ENCODE measurements at places on chromosomes 7 and 10.

DNA sequence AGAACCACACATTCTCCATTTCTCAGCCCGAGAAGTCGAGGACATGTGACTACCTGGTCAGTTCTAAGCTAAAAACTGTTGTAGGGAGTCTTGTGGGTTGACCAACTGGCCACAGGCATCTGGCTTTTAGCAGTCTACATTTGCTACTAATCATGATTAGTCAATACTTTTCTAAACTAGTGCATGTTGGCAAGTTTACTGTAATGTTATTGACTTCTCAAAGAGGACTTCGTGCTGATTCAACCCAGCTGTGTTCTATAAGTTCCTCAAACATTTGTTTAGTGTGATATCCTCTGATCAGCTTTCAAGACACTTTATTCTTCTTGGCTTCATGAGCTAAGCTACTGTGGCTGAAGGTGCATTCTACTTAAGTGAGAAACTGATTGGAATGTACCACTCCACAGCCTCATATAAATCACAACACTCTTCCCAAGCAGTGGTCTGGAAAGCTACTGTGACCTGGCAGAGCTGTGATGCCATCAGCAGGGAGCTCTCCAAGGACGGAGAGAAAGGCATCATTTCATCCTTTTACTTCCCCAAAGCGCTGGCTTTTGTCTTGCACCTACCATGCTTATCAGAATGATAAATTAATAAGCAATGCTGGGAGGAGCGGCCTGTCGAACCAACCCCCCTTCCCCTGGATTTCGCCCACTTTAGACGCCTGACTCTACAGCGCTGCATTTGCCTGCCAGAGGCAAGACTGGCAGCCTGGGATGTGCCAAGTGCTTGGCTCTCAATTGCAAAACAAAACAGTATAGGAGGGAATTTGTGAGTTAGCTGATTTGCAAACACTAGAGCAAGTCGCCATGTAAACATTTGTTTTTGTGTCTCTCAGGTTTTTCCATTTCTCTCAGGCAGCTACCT is 206.7 kb upstream of the PLXNA4 start:
- DNase-seq, result no peak

DNA sequence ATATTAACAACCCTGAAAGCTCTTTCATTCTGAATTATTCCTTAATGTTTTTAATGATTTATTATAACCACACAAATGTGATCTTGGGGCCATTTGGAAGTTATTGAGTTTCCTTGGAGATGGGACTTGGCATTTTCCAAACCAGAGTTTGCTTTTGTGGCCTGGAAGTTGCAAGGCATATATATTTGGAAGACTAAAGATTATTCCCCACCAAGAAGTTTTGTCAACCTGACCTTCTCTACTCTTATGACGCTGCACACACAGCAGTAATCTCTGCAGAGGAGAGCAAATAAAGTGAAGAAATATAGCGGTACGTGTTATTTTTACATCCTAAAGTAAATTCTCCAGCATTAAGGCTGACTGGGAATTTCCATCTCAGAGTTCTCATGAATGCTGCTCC is 397.0 kb downstream of the LRMDA start:
- DNase-seq, result no peak

DNA sequence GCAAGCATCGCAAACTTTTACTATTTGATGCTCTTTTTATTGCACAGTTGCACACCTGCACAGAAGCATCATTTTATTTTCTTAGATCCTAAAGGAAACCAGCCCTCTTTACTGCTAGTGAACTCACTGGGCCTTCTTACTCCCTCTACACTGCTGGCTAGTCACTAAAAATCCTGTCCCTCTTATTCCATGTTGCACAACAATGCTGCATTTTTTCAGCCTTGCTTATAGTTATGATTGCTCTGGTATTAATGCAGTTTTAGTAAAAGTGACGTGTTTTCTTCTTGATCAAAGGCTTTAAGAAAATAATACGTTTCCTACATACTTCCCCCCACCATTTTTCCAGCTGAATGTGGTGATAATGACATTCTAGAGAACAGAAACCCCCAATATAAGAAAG is 132.9 kb upstream of the FAM3C start:
- no peak for DNase-seq

GRCh38 chr10:70193391-70193844 is 23.1 kb upstream of the SAR1A start:
- DNase-seq, result no peak

DNA sequence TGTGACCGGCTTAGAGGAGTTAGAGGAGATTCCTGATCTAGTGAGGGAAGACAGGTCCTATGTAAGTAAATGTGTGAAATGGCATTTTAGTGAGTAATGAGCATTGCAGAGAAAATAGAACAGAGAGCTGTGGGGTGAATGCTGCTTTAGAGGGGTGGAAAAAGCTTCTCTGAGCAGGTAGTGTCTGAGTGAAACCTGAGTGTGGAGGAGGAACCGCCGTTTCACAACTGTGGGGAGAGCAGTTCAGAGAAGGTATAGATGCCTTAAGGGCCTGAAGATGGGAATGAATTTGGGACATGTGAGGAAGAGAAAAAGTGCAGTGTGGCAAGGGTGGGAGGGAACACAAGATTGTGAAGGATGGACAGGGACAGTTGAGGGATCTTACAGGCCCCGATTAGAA is 21.6 kb downstream of the FBH1 start:
- DNase-seq, result no peak

- DNase-seq, result no peak
Measured at GRCh38 chr10:33162248-33162575, 172.3 kb downstream of the NRP1 start.

- no peak for DNase-seq
Measured at GRCh38 chr10:30493609-30494530, 59.9 kb downstream of the MAP3K8 start.

- DNase-seq, result no peak
Measured at GRCh38 chr10:78830062-78830975, 238.4 kb upstream of the ZMIZ1 start.

GRCh38 chr10:2284071-2284470 is 546.7 kb upstream of the ADARB2 start:
- no peak for DNase-seq

DNA sequence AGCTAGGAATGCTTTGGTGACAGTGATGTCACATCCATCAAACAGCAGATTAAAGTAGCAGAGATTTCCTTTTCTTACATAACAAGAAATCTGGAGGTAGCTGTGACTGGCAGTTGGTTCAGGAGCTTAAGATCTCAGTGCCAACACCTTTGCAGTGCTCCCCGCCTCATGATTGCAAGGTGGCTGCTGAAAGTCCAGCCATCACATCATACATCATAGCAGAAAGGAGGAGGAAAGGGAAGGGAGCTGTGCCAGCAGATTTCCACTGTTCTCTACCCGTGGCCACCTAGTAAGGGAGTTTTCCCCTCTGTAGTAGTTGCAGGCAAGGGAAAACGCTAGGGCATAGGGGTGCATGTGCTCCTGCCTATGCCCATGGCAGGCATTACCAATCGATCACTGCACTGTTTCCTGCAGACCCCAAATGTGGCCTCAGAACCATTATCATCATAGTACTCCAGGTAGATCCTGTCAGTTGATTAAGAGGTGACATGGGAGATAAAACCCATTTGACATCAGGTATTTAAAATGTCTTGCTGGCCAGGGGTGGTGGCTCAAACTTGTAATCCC is 57.9 kb upstream of the GTF2IRD1 start:
- no peak for DNase-seq

DNA sequence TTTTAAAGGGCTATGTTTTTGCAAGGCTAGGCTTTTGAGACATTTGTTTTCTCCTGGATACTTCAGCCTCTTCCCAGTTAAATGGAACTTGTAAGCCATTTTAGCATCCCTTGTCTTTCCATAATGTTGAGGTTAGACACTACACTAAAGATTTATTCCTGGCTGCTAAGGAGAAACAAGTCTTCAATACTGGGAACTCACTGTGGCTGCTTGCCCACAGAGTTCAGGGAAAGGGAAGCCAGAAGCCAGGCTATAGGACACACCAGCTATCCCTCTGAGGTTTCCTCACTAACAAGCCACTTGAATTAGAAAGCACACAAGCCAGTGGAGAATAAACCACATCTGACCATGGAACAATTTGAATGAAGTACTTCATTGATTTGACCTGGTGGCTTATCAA is 421.7 kb upstream of the CHRM2 start:
- DNase-seq, result no peak

- DNase-seq, result peak; percentile 86
Measured at GRCh38 chr7:157612664-157613561, 276.1 kb downstream of the DNAJB6 start.

GRCh38 chr10:18449611-18450026 is 201.8 kb downstream of the NSUN6 start:
- DNase-seq, result no peak

DNA sequence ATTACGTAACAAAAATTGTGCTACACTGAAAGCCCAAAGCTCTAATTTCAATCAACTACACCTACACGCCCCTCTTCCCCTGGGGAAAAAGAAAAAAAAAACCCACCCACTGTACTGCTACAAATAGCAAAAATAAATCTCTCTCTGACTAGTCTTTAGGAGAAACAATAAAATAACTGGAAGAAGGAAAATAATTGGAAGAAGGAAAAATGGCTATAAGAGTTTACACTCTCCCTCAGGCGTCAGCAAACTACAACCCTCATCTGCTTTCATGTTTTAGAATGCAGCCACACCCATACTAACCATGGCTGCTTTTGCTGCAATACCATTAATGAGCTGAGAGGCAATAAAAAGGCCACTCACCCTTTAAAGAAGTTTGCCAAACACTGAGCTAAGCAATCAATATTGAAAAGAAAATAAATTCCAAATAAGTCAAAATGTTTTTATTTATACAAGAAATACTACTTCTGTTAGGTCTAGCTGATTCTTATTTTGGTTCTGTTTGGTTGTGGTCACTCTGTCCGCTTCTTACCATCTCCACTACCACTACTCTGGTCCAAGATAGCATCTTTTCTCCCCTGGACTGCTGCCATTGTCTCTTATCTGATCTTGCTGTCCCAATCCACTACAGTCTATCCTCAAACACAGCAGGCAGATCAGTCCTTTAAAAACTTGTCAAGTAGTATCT is 3.8 kb downstream of the MINDY3 start:
- DNase-seq, result no peak

GRCh38 chr7:123624527-123625183 is 23.0 kb downstream of the ASB15 start:
- peak; percentile 45 for DNase-seq

DNA sequence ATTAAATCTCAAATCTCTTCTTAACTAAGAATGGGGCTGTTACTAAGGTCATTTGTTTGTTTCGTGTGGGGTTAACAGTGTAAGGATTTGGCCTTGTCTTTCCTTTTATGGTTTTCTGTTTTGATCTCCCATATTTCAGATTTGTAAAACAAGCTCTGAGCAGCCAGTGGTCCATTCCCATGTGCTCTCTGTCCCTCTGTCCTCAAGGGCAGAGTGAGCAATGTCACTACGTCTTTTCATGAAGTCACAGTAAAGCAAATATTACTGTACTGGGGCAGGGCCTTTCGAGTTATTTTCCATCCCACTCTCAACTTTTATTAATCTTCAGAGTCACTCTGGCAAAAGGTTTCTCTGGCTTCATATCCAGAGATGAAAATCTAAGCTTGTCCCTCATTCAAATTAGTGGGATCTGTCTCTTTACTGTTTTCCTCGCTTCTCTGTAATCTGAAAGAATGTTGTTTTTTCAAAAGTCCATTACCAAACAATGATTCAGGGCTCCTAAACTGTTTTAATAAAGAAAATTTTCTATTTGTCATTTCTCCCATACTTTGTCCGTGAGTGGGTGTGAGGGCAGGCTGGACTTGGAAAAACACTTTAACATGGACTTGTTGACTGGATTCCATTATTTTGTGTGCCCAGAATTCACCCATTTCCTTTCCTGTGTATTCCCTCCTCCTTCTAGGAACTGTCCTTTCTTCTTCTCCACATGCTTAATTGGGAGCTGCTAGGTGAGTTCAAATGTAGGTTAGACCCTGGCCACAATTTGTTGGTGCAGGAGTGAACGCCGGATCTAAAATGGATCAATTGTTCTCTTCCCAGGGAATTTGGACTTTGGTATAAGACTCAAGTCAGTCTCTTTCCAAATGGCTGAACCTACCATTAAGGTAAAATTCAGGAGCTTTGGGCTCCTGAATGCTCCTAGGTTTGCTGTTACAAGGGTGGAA is 42.1 kb upstream of the NAMPT start:
- DNase-seq, result no peak

DNA sequence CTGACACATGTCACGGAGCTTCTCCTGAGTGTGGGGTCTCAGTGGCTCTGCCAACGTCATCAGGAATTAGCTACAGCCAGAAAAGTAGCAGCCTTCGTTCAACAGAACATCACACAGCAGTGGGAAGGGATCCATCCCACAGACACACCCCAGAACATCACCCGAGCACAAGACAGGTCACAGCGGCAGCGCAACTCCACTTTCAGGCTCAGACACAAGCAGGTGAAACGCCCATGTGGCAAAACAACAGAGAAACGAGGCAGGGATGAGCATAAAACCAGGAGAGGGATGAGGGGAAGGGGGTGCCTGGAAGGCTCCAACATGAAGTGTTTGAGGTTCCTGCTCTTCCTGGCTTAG is 44.8 kb downstream of the CAMK2B start:
- no peak for DNase-seq

DNA sequence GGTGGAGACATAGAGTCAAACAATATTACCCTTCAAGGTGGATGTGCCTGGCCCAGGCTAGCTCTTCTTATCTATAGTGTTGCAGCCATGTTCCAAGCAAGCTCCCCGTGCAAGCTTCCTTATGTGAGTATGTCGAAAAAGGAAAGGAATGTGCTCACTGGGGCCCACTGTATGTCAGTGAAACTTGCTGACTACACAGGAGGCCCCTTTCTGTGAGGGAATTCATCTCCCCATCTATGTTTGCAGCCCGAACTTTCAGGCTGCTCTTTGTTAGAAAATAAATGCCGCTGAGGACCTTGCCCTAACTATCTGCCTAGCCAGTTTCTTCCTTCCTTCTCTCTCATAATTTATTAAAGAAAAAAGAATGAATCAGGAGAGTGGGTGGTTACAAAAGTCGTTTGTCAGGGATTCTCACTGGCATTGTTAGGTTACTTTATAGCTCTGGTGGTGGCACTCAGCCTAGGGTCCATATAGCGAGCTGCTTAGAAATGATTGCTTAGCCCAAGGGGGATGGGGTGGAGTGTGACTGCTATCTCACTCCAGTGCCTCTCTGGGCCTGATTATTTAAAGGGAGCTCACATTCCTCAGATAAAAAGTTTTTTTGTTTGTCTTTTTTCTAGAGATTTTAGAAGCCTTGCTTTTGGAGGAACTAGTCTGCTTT is 302.1 kb downstream of the ABCA13 start:
- DNase-seq, result no peak

GRCh38 chr10:60186315-60187071 is 203.2 kb downstream of the ANK3 start:
- no peak for DNase-seq

DNA sequence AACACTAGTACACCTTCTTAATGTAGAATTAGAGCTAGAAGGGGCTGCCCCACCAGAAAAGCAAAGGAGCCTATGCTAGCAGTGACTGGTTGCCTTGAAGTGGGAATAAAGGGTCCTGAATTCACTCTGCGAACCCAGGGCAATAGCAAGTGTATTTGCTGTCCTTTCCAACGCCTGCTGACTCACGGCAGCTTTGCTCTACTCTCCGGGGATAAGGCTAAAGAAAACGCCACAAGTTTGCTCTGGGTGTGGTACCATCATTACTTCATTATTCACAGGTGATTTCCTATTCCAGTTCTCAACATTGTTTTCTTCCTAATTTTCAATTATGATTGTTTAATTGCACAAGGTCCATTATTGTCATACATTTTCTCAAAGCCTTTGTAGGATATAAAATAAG is 220.5 kb upstream of the AOAH start:
- no peak for DNase-seq

Measured in T-helper 1 cell (primary cell).